Lower leg skin (tissue), 4 donors: ENCODE measurements at places on chromosomes 12 and 14.

DNA sequence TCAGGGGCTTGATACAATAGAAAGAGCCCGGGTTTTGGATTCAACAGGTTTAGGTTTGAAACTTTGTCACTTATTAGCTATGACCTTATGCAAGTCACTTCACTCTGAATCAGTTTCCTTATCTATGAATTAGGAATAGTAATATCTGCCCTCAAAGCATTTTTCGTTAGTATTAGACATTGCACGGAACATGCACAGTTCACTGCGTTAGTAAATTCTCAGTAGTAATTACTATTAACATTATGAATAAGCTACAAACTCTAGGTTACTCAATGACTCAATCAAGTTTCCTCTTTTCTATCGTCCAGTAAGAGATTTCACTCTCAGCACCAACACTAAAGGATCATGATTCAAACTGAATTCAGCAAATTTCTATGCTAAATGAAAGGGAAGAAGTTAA is 150.3 kb downstream of the CEP83 start:
- no peak for DNase-seq

- no peak for DNase-seq
These were observed 127.4 kb upstream of the EGLN3 start for GRCh38 chr14:34078117-34078743.

GRCh38 chr14:36513012-36513420 is 7.0 kb downstream of the NKX2-1 start:
- no peak for DNase-seq

- no peak for DNase-seq
These were observed 36.4 kb downstream of the CAMKK2 start for GRCh38 chr12:121260091-121260490.

DNA sequence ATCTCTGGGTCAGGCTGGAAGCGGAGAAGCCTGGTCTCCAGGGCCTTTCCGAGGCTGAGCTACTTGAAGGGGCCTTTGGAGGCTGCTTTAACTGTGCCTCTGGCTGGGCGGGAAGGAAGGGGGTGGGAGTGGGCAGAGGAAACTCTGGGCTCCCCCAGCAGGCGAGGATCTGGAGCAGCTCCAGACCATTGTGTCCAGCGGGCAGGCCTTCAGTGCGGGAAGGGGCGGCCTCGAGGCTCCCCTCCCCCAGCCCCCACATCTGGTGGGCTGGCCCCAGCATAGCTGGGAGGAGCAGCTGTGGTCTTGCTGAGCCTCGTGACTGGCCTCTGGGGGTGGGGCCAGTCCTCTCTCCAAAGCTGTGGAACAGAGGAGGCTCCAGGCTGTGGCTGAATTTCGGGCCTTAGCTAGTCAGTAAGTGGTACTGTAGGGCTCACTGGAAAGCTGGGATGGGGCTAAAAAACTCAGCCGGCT is 3.4 kb downstream of the TAMALIN start:
- DNase-seq: peak; percentile 95

GRCh38 chr12:131794061-131794460 is 34.1 kb upstream of the MMP17 start:
- DNase-seq: no peak

DNA sequence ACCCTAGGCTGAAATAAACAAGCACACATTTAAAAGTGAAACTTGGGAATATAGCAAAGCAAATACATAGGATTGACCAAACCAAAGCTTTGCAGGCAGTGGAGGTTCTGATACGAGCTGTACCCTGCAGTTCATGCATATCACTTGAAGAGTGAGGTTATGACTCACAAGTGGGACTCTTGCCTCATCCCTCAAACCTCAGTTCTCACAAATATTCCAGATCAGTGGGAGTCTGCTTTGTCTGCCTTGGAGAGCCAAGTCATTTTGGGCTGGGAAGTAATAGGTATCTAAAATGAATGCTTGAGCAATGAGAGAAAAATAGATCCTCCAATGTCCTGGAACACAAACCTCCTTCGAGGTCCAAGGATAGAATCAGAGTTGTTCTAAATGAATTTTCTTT is 116.4 kb downstream of the LRIG3 start:
- no peak for DNase-seq

DNA sequence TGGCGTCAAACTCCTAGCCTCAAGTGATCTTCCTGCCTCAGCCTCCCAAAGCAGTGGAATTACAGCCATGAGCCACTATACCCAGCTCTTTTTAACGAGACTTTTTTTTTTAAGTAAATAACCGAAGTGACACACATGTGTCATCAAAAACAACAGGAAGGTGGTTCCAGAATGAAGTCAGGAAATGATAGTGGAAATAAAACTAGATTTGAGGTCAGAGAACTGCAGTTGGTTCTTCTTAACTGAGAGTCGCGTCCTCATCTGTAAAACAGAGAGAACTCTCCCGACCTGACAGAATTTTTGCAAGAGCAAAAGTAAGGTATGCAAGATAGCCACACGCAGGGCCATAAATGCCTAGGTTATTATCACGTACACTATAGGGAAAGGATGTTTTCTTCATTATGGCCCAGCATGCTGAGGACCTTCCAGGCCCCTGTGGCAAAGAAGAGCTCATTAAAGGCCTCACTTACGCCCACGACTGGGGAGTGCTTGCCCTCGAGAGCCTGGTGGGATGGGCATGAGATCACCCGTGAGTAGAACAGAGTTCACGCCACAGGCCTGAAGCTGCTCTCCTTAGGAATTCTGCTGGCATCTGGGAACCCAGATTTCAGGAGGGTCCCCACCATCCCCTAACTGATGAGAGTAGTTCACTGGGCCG is 67.2 kb downstream of the SCARB1 start:
- DNase-seq: no peak

GRCh38 chr12:6336079-6336888 is 5.6 kb downstream of the TNFRSF1A start:
- peak; percentile 93 for DNase-seq

DNA sequence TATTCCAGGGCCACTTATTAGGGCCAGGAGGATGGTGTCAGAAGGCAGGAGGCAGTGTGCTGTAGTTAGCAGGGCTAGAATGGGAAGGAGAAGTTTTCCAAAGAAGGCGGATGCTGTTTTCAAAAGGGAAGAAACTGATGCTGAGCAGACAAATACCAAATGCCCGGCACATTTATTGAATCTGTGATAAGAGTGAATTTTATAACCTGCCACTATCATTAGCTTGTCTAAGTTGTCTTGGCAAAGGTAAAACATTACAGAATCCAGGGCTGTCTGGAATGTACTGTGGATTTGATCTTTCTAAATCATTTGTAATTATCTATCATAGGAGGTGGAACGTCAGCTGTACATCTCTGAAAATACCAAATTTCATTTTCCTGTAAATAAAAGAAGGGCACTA is 40.8 kb downstream of the NDUFA12 start:
- DNase-seq: no peak

- no peak for DNase-seq
These were observed 11.4 kb downstream of the GPR19 start for GRCh38 chr12:12684375-12685106.

DNA sequence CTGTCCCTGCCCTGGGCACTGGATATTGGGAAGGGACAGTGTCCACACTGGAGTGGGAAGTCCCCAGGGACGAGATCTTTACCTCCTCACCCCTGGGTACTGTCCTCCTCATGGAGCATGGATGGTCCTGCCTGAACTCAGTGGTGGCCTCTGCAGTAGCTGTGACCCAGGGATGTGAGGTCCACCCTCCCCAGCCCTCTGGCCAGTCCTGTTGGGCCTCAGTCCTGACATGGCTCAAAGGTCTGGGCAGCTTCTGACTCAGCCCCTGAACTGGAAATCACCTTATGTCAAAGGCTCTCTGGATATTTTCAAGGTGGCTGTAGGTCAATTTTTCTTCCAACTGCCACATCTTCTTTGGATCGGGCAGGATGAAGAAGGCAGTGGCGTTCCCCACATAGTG is 24.4 kb downstream of the SERPINA1 start:
- DNase-seq: peak; percentile 46
